NCI-H1105 treated with DMSO at 0.1 percent for 48 hours (cell line): ENCODE measurements at places on chromosomes 3 and 15.

DNA sequence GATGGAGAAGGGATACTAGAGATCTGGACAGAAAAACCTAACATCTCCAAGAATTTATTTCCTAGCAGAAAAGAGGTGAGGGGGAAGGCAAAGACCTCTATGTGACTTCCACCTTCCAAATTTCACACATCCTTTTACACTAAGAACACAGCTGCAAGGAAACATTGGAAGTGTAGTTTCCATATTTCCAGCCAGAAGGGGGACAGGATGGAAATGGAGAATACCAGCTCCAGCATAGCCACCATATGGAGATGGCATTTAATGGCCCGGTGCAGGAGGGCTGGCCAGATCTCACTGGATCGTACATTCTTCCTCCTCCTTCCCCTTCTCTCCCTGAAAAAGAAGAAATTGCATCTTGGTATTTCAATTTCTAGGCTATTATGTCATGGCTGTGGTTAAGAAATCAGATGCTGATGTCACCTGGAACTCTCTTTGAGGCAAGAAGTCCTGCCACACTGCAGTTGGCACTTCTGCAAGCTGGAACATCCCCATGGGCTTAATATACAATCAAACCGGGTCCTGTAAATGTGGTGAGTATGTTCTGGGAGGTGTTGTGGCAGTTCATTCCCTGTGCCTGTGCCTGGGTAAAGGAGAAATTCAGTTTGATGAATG lies 36.9 kb upstream of the TF start:
- DNase-seq = no peak

DNA sequence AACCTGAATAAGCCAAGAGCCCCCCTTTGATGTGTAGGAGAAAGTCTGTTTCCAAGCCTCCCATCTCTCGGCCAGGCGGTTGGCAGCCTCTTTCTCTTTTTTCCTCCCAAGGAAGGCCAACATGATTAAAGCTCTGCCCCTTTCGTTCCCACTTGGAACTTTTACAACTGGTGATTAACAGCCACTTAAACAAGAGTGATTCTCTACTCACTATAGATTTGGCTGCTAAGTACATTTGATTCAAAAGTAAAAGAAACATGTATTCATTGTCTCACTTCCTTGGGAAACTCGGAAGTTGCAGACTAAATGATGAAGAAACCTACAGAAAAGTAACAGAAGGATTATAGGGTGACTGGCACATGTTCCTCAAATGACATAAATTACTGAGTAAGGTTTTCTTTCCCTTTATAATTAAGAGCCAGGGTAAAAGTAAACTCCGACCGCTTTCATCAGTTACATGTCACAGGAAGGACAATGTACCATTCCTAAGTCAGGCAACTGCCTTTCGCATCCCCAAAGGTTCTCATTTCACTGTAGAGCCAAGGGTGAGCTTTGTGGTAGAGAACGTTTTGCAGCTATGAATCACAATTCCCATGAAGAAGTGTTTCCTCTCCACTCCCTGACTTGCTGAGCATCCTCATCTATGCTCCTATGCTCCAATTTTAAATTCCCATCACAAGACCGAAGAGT lies 72.7 kb downstream of the MB21D2 start:
- DNase-seq = peak; percentile 65

GRCh38 chr15:95259513-95259912 lies 1028.2 kb downstream of the MCTP2 start:
- peak; percentile 60 for DNase-seq

GRCh38 chr3:104273046-104273649 lies 1093.6 kb upstream of the ALCAM start:
- peak; percentile 57 for DNase-seq

- no peak for DNase-seq
Observed at GRCh38 chr15:83984601-83985000, 251.0 kb upstream of the GOLGA6L4 start.

GRCh38 chr3:157572559-157573270 lies 69.5 kb upstream of the VEPH1 start:
- DNase-seq = peak; percentile 69

DNA sequence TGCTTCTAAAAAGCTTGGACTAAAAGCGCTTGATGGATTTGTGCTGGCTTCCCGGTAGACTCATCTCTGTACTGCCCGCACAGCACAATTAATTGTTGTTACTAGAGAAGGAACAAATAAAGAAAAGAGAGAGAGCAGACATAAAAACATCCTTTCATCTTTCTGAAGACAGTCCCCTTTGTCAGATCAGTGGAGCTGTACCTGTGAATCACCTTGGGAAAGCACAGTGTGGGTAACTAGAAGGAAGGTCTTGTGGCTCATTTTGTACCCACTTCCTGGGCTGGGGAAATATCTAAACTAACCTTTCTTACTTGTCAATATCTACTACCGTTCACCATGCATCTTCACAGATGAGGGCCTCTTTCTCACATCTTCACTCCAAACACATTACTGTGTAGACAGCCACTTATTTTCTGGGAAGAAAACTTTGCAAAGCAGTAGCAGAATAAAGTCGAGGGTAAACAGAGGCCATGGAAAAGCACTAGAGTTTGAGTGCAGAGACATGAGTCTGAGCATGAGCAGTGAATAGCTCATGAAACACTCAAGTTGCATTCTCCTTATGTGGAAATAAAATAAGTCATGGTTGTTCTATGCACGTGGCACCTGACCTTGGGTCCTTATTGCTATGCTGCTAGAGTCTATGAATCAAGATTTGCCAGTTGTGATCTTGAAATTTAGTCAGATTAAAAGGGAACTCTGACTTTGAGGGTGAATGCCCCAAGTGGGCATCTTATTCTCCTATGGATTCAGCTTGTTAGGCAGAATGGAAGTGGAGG lies 169.3 kb downstream of the LPP start:
- DNase-seq = no peak

DNA sequence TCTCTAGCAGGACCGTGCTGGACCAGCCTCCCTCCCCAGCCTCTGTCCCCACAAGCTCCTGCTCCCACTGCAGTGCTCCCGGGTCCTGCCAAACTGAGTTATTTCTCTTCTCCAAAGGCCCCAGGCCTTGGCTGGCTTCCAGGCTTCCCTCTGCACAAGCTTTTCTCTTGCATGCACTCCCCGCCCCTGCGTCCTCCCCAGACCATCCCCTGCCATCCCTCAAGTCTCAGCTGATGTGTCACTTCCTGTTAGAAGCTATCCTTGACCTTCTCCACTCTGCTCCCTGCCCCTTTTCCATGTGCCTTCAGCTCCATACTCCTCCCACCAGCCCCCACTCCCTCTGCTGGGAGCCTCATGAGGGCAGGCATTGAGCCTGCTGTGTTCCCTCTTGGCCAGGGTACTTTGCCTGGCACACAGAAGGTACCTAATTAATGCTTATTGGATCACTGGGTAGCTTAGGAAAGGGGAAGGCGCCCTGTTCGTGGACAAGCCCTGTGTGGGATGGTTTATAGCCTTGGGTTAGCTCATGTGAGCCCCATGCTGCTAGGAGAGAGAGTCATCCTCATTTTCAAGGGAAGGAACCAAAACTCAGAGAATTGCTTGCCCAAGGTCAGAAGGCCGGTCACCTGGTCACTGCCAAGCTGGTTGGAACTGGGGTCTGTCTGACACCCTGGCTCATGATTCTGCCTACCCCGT lies 56.4 kb downstream of the FEM1B start:
- no peak for DNase-seq

GRCh38 chr15:67331676-67332075 lies 77.1 kb downstream of the IQCH start:
- no peak for DNase-seq

- DNase-seq = no peak
Observed at GRCh38 chr3:59730591-59730990, 680.8 kb upstream of the CFAP20DC start.

DNA sequence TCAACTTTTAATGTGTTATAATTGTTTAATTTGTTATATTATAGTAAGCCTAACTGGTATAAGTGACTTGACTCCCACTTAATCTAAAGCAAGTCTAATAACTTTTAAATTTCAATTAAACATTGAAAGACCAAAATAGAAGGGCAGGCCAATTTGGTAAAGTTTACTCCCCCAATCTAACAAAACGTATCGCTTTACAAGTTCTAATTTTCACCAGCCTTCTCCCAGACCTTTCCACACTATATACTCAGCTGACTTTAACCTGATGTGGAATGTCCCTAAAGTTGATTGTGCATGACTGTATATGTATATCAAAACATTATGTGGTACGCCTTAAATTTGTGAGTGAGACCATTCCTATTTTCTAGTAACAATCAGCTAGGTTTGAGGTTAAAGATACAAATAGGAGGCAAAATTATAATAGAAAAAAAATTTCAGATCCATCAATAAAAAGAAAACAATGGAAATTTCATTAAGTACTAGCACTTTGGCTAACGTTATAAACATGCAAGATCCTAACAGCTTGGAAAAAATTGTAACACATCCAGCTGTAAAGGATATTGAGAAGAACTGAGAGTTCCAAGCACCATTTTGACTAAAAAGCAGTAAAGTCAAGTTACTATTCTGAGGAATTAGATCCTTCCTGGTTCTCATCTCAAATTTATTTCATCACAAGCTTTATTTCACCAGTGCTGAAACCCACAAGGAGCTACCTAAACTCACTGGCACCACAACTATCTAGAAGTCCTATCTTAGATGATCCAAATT lies 199.5 kb downstream of the ERC2 start:
- no peak for DNase-seq

- no peak for DNase-seq
Observed at GRCh38 chr15:85571780-85572179, 191.4 kb downstream of the AKAP13 start.

GRCh38 chr3:113255854-113256615 lies 44.7 kb downstream of the BOC start:
- no peak for DNase-seq

DNA sequence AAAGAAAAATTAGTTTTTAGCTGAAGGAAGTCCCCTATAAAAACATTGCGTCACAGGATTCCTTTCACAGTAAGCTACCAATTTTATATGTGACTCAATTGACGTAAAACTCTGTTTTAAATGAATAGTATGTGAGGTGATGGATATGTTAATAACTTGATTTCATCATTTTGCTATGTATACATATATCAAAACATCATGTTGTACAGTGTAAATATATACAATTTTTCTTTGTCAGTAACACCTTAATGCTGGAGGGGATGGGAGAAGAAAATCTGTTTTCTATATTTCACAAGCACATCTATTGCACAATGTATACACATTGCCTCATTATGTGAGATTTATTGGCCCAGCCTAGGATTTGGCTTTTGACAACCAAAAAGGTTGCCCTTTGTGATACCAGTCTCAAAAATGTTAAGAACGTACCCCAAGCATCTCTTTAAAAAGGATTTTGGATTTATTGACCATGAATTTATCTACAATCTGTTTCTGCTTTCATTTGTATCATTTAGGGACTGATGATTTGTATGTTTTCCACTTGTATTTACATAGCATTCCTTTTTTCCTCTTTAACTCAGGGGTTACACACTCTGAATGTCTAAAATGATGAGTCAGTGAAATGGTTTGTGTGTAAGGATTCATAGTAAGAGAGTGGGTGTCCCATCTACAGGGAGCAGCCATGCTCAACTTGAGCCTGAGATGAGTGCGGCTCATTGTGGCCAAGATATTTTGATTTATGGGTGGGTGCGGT lies 62.6 kb downstream of the CRTC3 start:
- no peak for DNase-seq

- peak; percentile 99 for DNase-seq
Observed at GRCh38 chr3:129314386-129315222, 35.9 kb downstream of the HMCES start.

DNA sequence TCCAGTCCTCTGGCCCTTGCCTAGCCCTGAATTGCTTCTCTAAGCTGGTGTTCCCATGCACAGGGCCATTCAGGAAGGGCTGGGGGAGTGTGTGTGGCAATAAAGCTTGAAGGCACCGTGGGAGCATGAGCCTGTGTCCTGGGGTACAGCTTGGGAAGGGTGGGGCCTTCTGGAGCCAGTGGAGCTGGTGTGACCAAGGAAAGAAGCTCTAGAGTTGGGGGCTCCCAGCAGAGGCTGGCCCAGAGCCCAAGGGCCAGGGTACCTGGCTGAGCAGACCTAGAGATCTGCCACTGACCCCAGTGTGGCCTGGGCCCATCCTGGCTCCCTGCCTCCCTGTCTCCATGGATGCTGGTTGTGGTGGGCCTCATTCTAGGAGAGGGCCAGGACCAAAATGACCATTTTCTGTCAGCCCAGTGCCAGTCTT lies 8.1 kb downstream of the ABTB1 start:
- DNase-seq = no peak

GRCh38 chr3:158773166-158773565 lies 28.7 kb upstream of the MFSD1 start:
- DNase-seq = no peak

GRCh38 chr3:129809297-129809696 lies 84.2 kb downstream of the TMCC1 start:
- DNase-seq = no peak

GRCh38 chr3:74906181-74906580 lies 291.7 kb upstream of the CNTN3 start:
- no peak for DNase-seq

DNA sequence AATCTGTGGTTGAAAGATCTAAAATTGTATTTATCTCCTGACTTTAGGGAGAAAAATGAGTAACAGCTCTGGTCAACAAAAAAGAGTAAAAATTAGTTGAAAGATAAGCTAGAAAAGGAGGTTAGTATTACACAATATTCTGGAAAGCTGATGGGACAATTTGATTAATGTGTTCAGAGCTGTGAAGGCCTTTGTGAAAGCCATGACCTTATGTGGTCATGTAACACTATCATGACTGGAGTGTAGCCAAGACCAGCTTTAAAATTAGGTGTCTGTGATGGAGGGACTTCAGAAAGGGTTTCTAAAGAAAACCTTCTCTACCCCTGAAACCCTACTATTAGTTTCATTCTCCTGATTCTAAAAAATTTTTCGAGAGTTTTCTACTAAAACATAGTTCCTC lies 127.2 kb downstream of the NFKBIZ start:
- peak; percentile 9 for DNase-seq
